ENCODE measurements at places on chromosomes 12 and 14.

- no peak for DNase-seq
These were observed 59.0 kb upstream of the STXBP6 start for GRCh38 chr14:25108959-25109358.

GRCh38 chr14:79442786-79443185, 768.5 kb downstream of the DIO2 start:
- DNase-seq: no peak

GRCh38 chr14:57413849-57414248, 23.5 kb downstream of the NAA30 start:
- DNase-seq: no peak

GRCh38 chr14:65153101-65153500, 50.8 kb upstream of the MAX start:
- no peak for DNase-seq

DNA sequence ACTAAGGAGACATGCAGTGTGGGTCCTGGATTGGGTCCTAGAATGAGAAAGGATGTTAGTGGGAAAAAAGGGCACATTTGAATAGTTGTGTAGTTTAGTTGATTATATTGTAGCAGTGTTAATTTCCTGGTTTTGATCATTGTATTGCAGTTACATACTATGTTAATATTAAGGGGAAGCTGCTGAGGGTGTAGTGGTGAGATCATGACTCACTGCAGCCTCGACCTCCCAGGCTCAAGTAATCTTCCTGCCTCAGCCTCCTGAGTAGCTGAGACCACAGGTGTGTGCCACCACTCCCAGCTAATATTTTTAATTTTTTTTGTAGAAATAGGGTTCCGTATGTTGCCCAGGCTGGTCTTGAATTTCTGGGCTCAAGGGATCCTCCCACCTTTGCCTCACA, 21.7 kb downstream of the BORCS5 start:
- no peak for DNase-seq

GRCh38 chr14:96088911-96089310, 49.7 kb downstream of the C14orf132 start:
- DNase-seq: no peak

GRCh38 chr12:46207644-46208043, 61.2 kb downstream of the SLC38A1 start:
- no peak for DNase-seq

DNA sequence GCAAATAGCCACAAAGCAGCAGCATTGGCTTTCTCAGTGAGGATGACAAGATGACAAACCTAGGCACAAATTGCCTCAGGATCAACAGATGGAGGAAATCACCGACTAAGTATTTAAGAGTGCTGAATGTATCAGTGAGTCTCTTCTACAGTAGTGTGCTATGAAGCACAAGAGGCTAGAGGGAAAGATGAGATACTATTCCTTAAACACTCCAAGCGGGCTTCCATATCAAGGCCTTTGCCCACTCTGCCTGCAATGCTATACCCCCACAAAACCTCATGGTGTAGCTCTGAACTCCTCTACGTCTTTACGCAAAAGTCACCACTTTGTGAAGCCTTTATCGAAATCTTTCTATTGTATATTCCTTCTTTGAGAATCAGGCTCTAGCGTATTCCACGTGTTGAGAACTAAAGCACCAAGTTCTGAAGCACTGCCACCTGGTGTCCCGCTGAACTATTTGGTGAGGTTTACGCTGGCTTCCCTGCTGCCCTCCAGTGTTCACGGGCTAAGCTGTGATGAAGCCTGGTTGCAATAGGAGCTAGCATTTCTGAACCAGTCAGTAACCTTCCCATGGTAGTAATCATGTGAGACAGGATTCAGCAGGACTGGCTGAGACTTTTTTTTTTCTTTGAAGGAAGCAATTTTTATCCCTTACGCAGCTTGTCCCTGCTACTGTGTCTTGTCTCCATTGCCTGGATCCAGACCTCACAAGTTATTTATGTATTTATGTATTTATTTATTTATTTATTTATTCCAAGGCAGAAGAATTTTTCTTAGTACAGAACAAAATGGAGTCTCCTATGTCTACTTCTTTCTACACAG, 426.5 kb upstream of the OR4E1 start:
- peak; percentile 77 for DNase-seq

DNA sequence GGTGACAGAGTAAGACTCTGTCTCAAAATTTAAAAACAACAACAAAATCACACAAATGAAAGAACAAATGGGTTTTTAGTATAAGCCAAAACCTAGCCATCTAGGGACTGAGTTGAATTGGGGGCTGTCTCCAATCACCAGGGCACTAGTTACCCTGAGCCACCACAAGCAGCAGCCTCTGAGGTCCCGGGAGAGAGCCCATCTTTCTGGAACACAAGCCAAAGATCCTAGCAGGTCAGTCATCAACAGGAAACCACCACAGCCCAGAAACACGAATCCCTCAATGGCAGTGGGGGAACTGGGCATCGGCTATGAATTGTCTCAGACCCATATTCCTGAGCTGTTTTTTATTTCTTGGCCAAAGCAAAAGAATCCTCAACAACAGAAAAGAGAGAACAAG, 75.3 kb downstream of the KDM2B start:
- no peak for DNase-seq

GRCh38 chr12:88339966-88340365, 197.9 kb downstream of the TMTC3 start:
- DNase-seq: no peak

DNA sequence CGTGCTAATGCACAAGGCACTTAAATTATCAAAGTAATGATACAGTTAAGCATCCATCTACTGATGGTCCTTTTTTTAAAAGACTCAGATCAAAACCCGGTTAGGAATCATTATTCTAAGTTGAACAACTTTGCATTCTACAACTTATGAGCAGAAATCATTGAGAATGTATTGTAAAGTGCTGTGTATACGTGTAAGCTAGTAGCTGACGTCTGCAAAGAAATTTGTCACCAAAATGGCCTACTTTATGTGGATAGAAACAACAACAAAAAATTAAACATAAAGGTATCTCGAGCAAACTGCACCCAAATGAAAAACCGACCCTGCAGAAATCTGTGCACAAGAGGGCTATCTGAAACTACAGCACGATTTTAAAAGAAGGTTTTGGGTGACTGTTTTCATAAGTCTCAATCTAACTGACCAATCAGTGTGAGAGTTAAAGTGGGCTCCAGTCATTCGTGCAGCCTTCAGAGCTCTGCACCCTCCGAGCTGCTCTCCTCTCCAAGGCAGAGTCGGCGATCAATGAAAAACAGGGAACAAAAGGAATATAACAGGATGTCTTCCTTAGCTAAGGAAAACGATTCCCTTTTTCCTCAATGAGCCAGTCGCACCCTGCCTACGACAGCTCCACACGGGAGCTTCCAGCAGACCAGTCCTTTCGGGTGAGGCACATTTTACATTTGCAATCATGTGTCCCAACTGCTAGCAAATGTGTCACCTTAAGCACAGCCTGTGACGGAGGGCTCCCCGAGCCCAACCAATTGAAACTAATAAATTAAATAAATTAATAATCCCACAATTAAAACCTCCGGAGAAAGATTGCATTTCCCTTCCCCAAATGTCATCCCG, 200.7 kb upstream of the FOXN3 start:
- peak; percentile 50 for DNase-seq

All from activated naive CD4-positive, alpha-beta T cell treated with anti-CD3 and anti-CD28 coated beads for 36 hours (primary cell).